ENCODE measurements at places on chromosomes 16 and 17. TPM values are rescaled to one million over a fixed set of nuclear protein-coding genes. Genes with fewer than 3 reads are reported as not detected.
A peak's percentile ranks its signal among the peaks of the same experiment; 100 is the strongest.

DNA sequence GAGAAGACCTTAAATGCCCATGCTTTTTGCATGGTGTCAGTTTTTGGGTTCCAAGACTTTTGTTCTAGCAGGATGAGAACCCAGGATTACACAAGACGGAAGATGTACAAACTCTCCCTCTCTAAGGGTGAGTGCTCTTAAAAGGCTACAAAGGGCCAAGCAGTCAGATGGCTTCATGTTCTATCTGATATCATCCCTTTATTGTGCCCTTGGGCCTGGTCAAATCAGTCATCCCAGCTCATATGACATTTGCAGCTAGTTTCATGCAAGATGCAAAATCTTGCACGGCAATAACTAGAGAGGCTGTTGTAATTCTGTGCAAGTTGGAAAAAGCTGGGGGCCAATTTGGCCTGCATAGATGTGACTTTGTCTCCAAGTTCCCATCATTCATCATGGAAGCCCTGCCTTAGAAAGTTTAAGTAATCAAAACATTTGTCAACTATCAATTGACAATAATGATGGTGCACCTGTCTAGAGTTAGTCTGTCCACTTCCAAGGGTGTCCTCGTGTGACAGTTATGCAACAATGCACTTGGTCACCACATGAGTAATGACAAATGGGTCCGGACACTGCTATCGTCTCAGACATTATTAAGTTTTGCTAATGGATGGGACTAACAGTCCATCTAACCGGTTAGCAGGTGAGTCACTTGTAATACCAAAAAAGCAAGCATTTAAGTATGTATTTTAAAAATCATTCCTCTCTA is 58.6 kb upstream of the ZFHX3 start:
- no peak for DNase-seq

GRCh38 chr16:86193528-86194193 is 294.7 kb downstream of the IRF8 start:
- DNase-seq = no peak

DNA sequence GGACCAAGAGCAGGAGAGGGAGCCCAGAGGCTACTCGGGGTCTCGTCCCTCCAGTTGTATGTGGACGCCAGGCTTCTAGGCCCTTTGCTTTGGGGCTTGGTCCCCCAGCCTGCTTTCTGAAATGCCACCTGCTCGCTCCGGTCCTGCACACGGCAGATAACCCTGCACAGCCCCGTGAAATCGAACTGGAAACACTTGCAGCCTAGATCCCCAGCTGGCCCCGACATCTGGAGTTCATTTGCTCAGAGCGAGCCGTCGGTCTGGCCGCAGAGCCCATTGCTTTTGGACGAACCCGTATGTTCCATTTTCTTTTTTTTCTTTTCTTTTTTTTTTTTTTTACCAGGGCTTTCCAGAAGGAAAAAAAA is 22.9 kb downstream of the C1QTNF1 start:
- peak; percentile 79 for DNase-seq

DNA sequence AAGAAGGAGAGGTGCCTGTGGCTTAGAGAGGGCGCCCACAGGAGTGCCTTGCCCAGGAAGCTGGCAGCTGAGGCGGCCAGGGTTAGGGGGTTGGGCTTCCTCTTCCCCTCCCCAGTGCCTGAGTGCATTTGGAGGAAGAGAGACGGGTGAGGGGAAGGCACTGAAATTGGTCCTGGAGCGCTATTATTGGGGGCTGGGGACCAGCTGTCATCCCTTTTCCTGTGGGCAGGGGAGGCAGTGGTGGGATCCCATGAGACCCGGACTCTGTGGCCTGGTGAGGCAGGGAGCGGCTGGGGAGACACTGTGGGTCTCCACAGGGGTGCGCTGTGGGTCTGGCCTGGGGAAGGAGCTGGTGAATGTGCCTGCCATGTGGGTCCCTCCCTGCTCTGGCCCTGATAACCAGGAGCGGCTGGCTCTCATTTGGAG is 259.7 kb downstream of the SEC14L1 start:
- peak; percentile 70 for DNase-seq

DNA sequence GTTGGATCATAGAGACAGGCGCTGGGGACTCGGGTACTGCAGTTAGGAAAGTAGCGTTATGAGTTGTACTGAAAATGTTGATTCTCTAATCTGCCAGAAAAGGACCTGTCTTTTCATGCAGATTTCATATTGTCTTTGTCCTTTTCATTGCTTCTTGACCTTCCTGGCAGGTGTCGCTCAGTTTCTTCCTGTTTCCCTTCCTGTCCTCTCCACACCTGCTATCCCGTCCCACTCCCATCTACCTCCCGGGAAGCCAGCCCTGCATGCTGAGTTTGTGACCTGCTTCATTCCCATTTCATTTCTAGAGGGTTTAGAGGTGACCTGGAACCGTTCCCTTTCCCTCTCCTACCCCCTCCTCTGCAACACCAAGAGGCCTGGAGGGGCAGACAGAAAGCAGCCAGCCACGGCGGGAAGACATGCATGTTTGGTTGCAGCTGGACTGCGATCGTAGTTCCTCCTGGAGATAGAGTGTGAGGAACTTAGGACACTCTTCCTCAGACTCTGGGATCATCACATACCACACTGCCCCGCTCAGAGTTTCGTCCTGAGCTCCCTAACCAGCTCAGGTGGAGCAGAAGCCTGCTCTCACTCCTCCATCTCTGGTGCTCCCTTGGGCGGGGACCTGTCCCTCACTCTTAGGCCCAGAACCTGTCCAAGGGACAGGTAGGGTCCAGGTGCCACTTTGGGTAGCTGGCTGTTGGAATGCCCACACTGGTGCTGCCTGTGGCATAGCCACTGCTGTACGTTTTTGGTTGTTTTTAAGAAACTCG is 23.9 kb upstream of the ARHGAP23 start:
- no peak for DNase-seq

DNA sequence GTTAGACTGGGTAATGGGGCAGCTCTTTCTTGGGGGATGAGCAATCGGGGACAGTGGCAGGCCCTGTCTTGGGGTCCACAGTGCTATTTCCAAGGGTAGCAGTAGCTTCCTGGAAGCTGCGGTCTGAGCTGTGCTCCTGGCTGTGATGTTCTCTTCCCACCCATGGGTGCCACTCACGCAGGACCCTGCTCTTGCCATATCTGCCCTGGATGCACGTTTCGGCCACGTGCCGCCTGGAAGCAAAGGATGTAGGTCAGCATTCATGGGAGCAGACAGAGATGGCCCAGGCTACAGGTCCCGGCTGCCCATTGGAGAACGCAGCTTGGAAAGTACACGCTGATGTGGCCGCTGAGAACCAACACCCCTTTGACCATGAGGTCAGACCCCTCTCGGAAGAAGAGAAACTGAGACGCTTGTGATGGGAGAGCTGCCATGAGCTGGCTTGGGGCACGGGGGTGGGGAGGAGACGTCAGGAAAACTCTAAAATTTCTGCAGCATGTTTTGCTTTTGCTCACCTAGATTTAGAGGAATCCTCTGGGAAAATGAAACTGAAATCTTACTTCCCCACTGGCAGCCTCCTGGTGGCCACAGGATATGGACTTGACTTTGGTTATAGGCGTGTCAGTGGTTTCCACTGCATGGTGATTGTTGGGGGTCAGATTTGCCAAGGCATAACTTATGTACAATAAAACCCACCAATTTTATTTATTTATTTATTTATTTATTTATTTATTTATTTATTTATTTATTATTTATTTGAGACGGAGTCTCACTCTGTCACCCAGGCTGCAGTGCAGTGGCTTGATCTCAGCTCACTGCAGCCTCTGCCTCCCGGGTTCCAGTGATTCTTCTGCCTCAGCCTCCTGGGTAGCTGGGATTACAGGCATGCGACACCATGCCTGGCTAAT is 36.2 kb upstream of the IRF8 start:
- no peak for DNase-seq

The SPN gene
- 0.87 TPM for total RNA-seq

The AIPL1 gene
- not detected for total RNA-seq

The SUPT4H1 gene
- total RNA-seq = 62.2 TPM

The ENO3 gene
- 670 TPM for total RNA-seq
